ENCODE measurements at places on chromosomes 1 and 21.

GRCh38 chr1:186740324-186740723 lies 60.1 kb upstream of the PTGS2 start:
- no peak for DNase-seq

DNA sequence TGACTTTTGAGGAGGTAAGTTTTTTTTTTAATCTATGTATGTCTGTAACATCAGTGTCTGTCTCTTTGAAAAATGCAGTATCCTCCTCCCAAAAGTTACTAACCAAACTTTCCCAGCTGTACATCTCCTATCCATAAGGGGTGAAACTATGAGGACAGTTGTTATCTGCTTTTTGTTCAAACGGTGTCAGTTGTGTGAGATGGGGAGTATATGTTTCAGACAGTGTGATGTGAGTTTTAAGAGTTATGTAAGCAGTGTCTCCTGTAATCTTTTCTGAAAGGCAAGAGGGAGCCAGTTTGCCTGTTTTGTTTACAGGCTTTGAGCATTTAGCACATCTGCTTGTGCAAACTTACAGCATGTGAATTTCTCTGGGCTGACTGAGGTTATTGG lies 34.8 kb upstream of the CACYBP start:
- no peak for DNase-seq

DNA sequence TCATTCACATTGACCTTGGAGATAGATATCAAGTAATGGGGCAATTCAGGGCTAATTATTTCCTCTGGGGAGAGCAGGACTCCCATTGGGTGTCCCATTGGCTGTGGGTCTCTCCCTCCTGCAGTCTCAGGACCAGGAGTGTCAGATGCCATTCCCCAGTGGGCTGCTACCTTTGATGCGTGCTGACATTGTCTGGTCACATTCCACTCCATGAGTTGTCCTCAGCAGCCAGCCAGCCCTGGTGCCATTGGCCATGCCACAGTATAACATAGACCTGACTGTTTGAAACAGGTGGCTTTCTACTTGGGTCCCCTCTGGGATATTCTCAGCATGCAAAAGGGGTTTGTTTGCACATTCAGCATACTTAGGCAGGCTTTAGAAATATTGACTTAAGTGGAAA lies 118.5 kb downstream of the MRPS6 start:
- no peak for DNase-seq

GRCh38 chr1:15016526-15016925 lies 137.0 kb upstream of the TMEM51 start:
- no peak for DNase-seq

GRCh38 chr1:234978397-234979295 lies 150.0 kb downstream of the TOMM20 start:
- peak; percentile 33 for DNase-seq

DNA sequence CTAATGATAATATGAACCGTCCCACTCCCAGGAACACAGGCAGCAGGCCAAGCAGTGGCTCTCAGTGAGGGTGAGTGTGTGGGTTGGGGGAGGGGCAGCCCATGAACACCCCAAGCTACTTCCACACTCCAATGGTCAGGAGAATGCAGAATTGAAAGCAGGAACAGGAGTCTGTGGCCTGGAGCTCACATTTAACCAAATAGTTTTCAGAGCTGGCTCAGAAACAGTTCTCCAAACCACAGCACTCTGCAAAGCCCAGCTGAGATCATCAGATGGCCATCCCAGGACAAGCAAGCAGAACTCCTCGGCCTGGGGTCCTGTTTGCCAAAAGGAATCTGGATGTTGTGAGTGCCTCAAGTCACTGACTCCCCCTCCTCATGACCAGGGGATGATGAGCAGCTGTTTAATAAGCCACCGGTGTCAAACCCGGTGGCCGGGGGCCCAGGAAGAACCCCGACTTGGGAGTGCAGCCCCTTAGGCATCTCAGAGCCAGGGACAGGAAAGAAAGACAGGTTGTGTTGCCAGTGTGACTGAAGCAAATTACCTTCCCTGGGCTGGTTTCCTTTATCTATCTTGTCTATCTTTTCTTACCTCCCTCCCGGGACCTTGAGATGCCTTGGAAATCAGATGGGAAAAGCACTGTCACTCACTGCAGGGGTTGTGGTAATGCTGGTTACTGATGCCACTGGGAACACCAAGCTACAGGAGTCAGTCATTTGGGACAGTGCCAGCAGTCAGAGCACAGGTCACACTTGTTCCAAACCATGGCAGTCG lies 20.4 kb downstream of the DEGS1 start:
- DNase-seq: peak; percentile 14

GRCh38 chr1:72846476-72847278 lies 564.3 kb upstream of the NEGR1 start:
- DNase-seq: peak; percentile 8

DNA sequence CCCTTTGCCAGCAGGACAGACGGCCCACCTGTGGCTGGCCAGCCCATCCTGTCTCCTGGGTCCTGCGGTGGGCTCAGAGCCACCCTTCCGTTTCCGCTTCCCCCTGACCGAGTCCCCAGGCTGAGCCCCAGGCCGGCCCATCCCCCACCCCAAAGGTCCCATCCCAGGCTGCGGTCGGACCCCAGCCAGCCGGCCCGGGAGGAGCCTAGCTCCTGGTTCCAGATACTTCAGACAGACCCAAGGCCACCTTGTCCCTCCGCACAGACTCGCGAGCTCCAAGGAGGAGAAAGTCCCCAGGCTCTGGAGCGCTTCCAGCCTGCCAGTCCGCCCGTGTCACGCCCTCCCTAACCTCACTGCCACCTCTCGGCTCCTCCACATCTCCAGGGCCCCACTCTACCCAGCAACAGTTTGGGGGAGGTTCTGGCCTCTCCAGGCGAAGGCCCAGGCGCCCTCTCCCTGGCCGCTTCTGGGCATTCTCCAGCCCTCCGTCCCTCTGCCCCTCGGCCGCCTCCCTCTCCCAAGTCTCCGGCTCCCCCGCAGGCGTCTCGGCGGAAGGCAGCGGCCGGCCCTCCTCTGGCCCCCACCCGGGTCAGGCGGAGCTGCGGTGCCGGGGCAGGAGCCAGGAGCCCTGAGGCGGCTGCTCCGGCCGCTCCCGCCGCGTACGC lies 835 bp downstream of the LRRN2 start:
- DNase-seq: peak; percentile 63

DNA sequence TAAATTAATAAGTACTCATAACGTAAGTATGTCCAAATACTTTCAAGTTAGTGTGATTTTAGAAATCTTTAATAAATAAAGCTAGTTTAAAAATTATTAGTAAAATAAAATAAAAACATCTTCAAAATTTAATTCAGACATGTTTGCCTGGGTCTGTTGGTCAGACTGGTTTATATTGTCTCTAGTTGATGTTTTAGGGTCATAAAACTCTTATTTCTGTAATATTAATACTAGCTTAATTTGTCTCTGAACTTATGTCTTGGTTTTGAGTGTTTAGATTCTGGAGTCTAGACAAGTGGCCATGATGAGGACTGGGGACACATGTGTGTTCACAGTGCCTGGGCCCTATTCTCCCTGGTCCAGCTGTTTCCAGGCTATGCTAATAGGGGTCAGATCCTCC lies 184.5 kb upstream of the TNR start:
- DNase-seq: no peak

DNA sequence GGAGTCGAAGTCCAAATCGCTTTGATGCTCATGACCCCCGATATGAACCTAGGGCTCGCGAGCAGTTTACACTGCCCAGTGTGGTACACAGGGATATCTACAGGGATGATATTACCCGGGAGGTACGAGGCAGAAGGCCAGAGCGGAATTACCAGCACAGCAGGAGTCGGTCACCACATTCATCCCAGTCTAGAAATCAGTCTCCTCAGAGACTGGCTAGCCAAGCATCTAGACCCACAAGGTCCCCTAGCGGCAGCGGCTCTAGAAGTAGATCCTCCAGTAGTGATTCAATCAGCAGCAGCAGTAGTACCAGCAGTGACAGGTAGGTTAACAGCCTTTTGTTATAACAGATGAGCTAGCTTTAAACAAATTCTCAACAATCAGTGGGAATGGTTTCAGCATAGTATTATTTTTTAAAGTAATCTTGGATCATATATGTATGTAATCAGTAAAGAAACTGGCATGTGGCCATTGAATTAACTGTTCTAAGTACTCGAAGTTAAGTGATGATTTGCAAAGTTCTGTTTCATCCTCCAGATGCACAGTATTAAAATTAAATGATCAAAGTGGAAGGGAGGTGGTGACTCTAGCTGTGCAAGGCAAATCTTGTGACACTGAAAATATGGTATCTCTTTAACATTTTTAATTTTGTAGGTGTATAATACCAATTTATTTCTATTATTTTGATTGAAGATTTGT lies 29.0 kb downstream of the SPEN start:
- no peak for DNase-seq

GRCh38 chr1:90335558-90335957 lies 340.6 kb downstream of the ZNF326 start:
- no peak for DNase-seq

DNA sequence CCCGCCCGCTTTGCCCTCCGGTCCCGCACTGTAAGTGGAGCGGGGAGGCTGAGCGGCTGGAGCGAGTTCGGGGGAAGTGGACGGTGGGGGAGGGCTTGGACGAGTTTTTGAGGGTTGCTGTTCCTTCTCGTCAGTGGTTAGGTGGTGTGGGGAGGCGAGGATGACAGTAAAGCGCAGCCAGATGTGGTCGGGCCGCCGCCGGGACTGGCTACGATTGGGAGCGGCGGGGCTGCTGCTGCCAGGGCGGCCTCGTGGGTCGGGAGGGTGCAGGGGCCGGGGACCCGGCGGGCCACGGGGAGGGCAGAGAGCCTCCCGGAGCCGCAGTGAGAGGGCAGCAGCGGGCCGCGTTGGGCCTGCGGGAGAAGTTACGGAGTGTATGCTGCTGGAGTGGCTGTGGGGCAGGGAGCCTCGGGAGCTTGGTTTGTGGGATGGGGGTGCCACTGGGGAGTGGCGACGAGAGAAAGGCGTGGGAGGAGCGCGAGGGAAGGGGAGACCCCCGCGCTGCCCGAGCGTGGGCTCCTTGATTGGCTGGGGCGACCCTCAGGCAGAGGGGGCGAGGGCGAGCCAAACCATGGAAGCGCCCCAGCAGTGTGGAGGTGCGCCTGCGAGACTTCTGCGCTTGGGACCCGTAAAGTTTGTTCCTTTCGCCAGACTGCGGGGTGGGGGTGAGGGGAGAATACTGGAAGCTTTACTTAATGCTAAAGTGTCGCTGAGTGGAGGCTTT lies 2.1 kb downstream of the ADGRL2 start:
- peak; percentile 53 for DNase-seq

DNA sequence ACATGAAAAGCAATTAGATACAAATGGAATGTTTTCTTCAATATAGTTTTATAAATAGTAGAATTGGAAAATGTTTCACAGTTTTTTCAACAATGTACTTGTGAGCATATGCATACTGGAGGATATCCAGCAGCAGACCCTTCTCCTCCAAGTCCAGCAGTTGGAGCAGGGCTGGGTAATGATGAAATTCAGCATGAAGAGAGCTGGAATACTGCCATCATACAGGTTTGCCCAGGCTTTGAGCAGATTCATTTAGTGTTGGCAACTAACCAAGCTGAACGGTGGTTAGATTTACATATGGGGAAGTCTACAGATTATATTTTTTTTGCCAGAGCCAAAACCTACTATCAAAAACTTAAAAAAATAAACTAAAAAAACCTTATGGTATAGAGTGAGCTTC lies 38.3 kb downstream of the WDR3 start:
- DNase-seq: peak; percentile 89

- DNase-seq: no peak
Measured at GRCh38 chr1:24295535-24295934, 23.6 kb upstream of the GRHL3 start.

DNA sequence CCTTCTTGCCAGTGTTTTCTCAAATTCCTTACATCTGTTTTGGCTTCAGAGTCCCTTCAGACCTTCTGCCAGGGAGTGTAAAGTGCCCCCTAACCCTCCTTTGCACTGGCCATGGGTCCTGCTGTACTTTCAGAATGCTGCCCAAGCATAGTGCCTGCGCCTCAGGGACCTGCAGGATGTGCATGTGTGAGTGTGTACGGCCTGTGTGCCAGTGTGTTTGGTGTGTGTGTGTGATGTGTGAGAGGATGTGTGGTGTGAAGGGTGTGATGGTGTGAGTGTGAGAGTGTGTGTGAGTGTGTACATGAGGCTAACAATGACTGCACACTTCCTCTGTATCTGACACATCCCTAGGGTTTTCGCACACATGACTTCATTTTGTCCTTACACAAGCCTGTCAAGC lies 265.8 kb upstream of the RAB4A start:
- DNase-seq: no peak

DNA sequence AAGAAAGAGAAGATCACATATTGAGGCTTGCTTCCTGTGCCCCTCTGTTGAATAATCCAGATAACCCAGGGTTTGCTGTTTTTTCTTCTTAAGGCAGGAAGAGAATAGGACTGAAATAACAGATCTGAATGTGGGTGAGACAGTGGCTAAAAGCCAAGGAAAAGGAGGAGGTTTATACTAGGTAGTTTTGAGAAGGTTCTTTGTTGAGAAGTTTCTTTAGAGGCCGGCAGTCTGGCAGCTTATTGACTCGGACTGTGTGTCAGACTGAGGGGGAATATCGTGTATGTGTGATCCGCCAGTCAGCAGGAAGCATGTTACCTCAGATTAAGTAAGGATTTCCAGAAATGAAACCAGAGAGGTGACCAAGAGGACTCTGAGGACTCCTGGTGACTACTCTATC lies 119.8 kb downstream of the PLA2G4A start:
- no peak for DNase-seq

DNA sequence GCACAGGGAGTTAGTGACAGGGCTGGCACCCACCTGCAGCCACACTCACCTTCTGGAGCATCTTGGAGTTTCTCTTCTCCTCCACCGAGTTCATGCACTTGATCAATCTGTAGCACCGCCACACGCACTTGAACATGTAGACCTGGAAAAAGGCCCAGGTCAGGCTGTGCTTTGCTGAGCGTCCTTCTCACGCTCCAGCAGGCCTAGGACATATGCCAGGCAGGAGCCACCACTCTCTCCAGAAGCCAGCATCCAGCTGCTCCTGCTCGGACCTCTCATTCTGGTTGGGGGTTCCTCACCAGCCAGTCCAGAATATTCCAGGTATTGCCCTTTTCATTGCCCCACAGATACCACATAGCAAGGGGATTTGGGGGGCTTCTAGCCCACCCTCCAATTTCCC lies 11.7 kb upstream of the MATN1 start:
- DNase-seq: peak; percentile 13

DNA sequence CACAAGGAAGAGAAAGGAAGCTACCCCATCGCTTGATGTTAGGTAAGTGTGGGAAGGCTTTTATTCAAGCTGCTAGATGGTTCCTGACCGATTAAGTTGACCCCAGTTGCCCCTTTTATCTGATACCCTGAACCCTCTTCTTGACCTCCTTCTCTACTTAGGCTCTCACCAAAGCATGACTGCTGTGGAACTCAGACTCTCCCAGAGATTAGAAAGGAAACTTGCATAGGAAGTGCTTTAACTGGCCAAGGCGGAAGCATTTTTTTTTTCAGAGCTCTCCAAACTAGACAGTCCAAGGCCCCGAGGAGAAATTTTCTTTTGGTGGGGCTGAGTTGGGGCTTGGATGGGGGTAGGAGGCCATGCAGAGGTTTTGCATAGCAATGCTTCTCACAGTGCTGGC lies 101.3 kb upstream of the USP24 start:
- DNase-seq: no peak

GRCh38 chr1:6301526-6301925 lies 40.6 kb upstream of the GPR153 start:
- DNase-seq: no peak

All from NCI-H1092 treated with DMSO at 0.1 percent for 48 hours (cell line).